Caudate nucleus (tissue), 63 donors: ENCODE measurements at places on chromosomes 16 and 17.

DNA sequence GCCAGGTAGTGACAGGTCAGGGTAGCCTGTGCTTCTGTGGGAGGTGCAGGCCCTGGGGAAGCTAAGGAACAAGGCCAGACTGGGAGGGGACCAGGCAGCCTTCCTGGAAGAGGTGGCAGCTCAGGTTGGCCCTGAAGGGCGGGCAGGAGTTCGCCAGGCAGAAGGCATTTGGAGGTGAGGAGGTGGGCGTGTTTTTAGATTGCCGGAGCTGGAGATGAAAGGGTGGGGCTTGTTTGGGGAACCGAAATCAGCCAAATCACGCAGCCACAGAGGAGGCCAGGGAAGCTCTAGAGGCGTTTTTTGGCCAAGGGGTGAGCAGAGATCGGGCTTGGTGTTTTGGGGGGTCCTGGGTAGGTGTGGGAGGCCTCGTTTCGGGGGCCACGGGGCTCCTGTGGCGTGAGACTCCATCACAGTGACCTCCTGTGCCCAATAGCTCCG is 7.6 kb downstream of the ADCY7 start:
- DNase-seq: no peak

DNA sequence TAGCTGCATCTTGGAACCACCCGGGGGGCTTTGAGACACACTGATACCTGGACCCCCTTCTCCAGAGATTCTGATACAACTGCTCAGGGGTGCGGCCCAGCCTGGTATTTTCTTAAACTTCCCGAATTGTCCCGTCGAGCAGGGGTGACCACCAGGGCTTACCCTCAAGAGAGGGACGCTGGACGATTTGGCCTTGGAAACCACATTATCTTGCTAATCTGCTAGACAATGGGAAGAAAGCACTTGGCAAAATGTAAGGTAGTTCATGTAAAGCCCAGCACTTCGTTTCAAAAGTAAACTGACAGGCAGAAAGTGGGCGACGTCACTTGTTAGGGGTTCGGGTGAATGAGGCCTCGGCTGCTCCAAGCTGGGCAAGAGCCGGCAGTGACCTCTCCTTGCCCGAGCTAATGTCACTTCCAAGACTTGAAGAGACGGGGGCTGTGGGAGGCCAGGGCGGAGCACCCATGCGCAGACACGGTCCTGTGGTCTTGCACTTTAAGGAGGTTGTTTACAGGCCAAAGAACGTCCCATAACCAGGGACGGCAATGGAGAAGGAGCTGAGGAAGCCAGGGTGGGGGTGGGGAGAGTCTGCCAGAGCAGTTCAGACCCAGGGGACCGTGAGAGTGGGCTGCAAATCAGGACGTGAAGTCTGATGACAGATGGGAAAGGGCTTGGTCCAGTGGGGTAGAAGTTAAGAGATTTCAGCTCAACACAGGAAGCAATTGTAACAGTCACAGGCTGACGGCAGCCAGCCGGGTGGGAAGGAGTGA is 152.7 kb upstream of the GSE1 start:
- no peak for DNase-seq

DNA sequence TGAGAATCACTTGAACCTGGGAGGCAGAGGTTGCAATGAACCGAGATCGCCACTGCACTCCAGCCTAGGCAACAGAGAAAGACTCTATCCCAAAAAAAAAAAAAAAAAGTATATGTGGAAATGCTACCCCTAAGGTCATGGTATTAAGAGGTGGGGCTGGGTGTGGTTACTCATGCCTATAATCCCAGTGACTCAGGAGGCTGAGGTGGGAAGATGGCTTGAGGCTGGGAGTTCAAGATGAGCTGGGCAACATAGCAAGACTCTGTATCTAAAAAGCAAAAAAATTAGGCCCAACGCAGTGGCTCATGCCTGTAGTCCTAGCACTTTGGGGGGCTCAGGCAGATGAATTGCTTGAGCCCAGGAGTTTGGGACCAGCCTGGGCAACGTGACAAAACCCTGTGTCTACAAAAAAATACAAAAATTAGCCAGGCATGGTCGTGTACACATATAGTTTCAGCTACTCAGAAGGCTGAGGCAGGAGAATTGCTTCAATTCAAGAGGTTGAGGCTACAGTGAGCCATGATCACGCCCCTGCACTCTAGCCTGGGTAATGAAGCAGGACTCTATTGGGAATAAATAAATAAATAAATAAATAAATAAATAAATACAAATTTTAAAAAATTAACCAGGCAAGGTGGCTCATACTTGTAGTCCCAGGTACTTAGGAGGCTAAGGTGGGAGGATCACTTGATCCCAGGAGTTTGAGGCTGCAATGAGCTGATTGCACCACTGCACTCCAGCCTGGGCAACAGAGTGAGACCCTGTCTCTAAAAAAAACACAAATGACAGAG is 32.3 kb upstream of the NUFIP2 start:
- no peak for DNase-seq

DNA sequence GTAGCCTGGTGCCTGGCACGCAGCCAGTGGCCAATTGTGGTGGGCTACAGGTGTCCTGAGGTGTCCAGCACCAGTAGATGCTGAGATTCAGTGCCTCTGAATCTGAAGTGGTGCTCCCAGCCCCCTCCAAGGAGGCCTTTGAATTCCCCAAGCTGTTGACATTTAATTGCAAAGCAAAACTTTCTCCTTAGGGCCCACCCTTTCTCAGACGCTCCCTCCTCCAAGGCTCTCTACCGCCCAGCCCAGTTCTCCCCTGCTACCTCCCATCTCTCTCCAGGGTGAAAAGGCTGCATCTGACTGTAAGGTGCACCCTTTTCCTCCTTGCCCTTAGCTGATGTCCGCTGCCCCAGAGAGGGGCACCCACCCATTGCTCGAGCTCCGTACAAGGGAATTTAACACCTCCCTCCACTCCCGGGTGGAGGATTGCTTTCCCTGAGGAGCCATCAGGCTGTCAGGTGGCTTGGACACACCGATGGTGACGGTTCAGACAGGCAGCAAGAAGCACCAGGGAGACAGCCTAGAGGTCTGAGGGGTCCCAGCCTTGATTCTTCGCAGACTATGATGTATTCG is 1.7 kb downstream of the BEAN1 start:
- DNase-seq: no peak

DNA sequence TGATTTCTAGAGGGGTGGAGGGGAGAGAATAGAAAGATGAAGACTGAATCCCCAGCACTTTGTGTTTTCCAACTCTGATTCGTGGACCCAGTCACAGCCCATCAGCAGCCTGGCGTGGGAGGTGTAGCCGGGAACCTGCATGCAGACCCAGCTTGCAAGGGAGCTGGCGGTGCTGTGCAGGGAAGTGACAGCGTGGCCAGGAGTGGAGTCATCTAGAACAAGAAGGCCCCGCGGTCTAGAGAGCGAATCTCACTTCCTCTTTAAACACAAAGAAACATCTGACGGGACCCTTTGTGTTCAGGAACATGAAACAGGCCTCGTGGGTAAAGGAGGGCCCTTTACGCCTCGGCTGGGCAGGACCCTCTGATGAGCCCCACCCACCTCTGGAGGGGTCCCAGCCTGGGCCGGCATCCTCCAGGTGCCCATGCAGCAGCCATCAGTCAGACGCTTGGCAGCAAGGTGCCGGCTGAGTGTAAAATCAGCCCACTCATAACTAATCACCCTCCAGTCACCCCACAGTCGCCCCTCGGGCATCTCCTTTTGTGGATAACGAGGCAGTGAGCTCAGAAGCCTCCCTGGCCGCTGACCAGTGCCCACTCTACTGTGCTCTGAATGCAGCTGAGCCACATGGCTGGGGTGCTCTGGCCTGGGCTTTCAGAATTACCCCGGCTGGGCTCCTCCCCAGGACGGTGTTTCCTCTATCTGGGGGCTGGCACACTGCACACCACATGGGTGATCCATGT is 4.4 kb downstream of the SNAI3 start:
- DNase-seq: no peak
